ENCODE measurements at places on chromosomes 3 and 15.

DNA sequence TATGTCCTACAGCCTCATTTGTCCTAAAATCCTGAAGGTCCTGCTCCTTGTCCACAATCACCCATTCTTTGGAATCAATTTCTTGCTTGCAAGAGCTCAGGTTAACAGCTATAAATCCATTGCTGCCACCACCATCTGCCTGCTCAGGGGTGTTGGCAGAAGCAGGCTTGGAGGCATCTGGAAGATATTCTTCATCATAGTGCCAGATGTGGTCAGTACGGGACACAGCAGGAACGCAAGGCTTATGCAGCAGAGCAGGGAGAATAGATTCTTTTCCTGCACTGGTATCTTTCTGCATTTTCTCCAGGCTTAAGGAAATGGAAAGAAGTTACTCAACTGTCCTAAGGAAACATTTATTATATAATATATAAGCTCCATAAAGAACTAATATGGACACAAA lies 38.5 kb upstream of the CDAN1 start:
- no peak for DNase-seq

GRCh38 chr3:160486459-160486869 lies 36.9 kb upstream of the TRIM59 start:
- DNase-seq, result no peak

DNA sequence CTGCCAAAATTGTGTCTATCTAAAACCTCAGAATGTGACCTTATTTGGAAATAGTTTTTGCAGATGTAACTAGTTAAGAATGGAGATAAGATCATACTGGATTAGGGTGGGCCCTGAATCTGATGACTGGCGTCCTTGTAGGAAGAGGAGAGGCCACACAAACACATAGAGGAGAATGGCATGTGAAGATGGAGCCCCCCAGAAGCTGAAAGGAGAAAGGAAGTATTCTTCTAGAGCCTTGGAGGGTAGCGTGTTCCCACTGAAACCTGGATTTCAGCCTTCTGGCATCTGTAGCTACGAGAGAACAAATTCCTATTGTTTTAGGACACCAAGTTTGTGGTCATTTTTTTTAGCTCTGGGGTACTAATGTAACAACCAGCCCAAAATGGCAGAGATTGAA lies 423.0 kb upstream of the TPM1 start:
- no peak for DNase-seq

- no peak for DNase-seq
Measured at GRCh38 chr15:38687775-38688495, 123.3 kb upstream of the RASGRP1 start.

DNA sequence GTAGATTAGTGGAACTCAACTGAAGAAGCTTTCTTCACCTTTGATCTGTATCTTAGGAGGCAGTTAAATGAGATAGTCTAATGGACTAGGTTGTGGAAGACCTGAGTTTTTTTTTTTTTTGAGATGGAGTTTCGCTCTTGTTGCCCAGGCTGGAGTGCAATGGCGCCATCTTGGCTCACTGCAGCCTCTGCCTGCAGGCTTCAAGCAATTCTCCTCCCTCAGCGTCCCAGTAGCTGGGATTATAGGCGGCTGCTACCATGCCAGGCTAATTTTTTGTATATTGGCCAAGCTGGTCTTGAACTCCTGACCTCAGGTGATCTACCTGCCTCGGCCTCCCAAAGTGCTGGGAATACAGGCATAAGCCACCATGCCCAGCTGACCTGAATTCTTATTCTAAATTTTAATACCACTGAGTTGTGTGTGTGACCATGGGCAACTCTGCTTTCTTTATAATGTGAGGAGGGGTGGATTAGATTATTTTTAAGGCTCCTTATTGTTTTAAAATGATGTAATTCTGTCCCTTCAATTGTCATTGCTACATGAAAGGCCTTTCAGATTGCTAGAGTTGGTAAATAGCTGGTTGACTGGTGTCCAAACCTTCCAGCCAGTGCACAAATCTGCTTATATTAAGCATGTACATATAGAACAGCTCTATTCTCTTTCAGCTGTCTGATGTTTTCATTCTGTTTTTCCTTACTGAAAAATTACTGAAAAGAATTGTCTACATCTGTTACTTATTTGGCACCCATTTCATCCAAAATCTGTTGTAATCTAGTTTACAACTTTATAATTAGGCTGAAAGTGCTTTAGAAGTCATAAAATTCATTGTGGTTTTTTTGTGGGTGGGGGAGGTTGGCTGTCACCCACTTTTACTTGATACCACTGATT lies 2.3 kb downstream of the LNP1 start:
- DNase-seq, result no peak

- peak; percentile 82 for DNase-seq
Measured at GRCh38 chr3:12934431-12934830, 93.1 kb upstream of the RPL32 start.

All from hepatic stellate cell (primary cell).